ENCODE measurements at places on chromosomes 2 and 18.
A peak's percentile ranks its signal among the peaks of the same experiment; 100 is the strongest.

GRCh38 chr2:171893824-171894611 lies at the start of gene SLC25A12:
Gene SLC25A12 (minus strand): TSS chr2:171894244. CDS start chr2:171894214, 30 bp downstream.
- DNase-seq: peak; percentile 81

GRCh38 chr2:190802626-190803209 lies 77.9 kb upstream of the GLS start:
- no peak for DNase-seq

DNA sequence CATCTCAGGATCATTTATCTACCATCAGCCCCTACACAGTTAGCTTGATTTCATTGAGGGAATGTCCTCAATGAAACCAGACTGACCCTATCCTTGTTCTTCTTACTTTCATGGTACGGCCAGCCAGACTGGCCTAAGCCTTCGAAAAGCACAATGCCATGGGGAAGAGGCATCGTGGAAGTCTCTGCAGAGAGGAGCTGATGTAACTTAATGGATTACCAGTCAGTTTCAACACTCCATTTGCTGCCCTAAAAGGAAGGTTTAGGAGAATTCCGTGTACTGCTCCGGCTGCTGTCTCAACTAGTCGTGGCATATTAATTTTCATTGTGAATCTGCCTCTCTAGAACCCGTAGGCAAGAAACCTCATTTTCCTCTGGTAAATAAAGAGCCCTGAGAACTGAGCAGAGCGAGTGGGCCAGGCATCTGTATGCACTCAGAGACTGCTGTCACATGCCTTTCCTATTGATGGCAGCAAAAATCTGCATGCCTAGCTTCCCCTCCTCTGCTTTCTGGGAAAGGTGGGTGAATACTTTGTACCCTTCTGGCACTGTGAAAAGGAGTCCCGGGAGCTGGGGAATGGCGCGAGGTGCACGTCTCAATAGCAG lies 184.9 kb downstream of the KLHL29 start:
- DNase-seq: no peak

DNA sequence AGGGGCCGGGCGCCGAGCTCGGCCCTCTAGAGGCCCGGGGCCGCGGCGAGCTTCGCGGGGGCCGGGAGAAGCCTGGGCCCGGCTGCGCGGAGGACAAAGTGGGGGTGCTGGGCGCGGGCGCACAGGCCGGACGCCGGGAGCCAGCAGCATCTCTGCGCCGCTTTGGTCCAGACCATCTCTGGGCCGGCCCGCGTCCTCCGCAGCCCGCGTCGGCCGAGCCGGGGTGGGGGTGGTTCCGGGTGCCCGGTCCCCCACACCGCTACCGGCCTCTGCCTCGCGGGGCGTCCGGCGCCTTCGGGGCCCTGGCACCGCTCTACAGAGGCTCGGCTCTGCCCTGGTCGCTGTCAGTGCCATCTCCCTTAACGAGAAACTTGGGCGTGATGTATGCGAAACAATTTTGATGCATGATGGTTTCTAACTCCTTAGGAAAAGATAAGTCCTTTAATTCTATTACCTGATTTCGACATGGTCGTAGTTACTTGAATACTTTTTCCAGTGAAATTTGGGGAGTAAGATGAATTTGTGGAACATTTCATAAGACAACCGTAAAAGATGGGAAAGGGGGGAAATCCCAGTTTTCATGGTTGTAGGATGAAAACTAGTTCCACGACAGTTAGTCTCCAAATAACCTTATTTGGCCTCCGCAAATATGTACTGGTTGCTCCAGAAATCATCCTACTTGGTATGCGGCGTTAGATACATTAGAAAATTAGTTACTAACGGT lies 562 bp downstream of the TWSG1 start:
- no peak for DNase-seq

DNA sequence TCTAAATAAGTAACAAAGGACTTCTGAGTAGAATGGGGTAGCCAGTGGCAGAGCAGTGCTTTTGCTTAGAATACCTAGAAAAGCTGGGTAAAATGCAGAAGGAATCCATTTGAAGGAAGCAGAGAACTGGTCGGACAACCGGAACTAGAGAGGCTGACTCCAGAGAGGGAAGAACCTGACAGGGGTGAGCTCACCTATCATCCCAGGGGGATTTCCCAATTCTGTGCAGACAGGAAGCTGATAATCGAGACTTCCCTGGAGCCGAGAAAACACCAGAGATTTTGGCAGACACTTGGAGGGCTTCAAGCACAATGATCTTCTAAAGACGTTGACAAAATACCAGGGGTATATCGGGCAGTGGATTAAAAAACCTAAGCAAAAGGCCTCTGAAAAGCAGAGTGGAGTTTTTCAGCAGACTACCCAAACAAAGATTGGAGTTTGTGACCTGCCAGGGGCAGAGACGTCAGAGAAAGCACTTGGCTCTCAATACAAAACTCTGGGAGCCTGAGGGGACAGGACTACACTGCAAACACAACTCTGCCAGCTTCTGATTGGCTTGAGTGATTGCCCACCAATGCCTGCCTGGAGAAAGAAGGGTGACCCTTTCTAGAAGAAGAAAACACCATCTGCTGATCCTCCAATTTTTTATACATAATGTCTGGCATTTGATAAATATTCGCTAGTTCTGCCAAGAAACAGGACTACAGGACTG lies 67.5 kb upstream of the TTN start:
- no peak for DNase-seq

- no peak for DNase-seq
Measured at GRCh38 chr18:77014538-77014937, 118.0 kb downstream of the MBP start.

- no peak for DNase-seq
Measured at GRCh38 chr18:13900633-13901032, 14.7 kb downstream of the MC2R start.

GRCh38 chr2:40034198-40034597 lies 255.1 kb upstream of the THUMPD2 start:
- DNase-seq: no peak

Data from activated B cell treated with CpG ODN at 0.5 μM for 24 hours (primary cell).